ENCODE measurements at places on chromosomes 2 and 18. TPM values are rescaled to one million over a fixed set of nuclear protein-coding genes. Genes with fewer than 3 reads are reported as not detected.

Gene MRO
- not detected for total RNA-seq

Gene COL4A3
- total RNA-seq = 0.19 TPM

Gene ABCB11
- 0.18 TPM for total RNA-seq

Gene C2orf81
- 0.19 TPM for total RNA-seq

Gene IL36RN
- not detected for total RNA-seq

Gene CRACDL
- 8.7 TPM for total RNA-seq

Measured in endothelial cell of coronary artery (primary cell).